ENCODE measurements at places on chromosomes 12 and 14.
A peak's percentile ranks its signal among the peaks of the same experiment; 100 is the strongest.

DNA sequence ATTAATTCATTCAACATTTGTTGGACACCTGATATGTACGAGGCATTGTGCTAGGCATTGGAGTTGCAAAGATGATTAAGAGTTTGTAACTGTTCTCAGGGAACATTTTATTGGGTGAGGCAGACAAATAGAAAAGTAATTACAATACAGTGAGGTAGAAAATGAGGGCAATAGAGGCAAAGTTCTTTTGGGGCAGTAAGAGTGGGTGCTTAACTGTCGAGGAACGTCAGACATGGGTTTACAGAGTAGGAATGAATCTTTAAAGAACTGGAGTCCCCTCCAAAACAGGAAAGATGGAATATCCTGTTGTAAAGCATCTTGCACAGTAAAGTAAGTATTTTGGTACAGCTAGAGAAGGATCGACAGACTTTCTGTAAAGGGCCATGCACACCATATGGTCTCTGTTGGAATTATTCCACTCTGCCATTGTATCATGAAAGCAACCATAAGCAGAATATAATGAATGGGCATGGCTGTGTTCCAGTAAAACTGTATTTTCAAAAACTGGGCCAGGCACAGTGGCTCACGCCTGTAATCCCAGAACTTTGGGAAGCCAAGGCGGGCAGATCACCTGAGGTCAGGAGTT, 9.1 kb downstream of the CREBL2 start:
- DNase-seq: peak; percentile 96

DNA sequence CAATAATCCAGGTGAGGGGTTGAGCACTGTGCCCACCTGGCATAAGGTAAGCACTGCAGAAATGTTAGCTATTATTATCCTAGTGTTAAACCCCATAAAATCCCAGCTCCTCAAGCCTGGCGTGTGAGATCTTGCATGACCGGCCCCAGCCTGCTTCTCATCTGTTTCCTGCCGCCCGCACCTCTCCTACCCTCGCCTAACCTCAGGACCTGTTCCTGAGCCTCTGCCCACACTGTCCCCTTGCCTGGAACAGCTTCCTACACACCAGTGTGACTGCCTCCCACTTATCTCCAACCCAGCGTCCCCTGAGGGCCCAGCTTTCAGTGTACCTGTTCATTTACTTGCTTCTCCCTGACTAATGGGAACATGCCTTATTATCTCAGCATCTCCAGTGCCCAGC, 24.7 kb downstream of the ISCA2 start:
- DNase-seq: no peak

DNA sequence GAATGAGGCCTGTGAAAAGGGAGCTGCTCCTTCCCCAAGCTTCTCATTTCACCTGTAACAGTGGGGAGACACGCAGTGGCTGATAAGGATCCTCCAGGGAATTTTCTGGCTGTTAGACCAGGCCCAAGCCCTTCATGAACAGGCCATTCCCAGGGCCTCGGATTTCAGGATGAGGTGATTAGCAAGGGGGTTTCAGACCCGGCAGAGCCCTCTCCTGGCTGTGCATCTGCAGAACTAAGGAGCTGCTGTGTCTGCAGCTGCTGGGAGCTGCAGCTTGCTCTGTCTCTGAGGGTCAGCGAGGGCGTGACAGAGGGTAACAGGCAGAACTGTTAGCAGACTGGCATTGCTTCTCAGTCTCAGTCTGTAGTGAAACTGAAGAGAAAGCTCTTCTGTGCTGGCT, 110.4 kb downstream of the KCNA5 start:
- DNase-seq: no peak

GRCh38 chr12:68406134-68406576, 74.0 kb upstream of the MDM1 start:
- peak; percentile 94 for DNase-seq

DNA sequence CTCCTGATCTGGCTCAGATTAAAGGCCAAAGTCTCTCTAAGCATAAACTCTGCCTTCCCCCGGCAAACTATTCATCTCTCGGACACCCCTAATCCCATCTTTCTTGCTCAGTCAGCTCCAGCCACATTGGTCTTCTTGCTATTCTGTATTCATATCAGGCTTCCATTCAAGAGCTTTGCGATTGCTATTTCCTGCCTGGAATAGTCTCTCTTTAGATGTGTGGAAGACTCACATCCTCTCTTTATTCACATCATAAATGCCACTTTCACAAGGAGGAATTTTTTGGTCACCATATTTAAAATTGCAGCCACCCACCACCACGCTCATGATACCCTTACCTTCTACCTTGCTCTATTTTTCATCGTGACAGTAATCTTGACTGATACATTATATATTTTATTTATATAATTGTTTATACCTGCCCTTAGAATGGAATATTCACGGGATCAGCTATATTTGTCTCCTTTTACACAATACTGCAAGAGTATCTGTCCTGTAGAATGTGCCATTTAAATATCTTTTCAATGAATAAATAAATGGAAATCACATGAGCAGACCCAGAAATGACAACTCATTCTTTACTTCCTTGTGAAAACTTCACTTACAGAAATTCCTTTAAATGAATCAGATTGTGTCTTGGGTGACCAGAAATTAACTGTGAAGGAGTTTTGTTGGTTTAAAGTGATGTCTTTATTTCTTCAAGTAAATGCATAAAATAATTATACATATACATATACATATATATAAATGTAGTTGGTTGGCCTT, 780.6 kb upstream of the FLRT2 start:
- no peak for DNase-seq

GRCh38 chr14:22131749-22132476, 457.1 kb downstream of the DAD1 start:
- no peak for DNase-seq

DNA sequence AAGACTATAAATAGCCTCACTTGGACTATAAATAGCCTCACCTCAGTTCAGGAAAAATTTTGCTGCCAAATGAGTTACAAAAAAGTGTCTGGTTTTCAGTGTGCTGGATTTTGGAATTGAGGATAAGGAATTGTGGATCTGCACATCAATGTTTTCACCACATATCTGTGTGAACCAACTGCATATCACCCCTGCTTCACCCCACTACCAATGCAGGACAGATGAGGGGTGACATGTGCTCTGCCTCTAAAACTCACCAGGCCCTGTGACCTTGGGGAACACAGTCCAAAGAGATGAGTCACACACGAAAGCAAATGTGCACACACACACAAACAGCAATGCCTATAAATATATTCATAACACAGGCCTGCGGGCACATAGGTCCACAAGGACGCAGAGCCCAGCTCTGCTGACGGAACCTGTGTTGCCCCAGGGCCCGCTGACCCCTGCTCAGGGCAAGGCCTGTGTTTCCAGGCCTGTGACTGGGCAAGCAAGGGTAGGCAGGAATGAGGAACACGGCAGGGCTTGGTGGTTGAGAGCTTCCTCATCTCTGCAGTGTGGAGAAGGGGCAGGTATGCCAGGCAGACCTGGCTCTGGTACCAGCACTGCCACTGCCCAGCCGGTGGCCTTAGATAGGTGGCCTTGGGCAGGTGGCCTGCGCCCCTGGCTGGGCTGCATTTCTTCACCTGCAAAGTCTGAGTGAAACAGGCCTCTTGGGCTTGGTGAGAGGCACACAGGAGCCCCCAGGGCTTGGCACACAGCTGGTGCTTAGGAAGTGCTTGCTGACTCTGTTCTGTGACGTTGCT, 82.4 kb downstream of the ARL6IP4 start:
- peak; percentile 0 for DNase-seq

- DNase-seq: peak; percentile 16
Observed at GRCh38 chr12:12560587-12561370, 1.9 kb downstream of the DUSP16 start.

DNA sequence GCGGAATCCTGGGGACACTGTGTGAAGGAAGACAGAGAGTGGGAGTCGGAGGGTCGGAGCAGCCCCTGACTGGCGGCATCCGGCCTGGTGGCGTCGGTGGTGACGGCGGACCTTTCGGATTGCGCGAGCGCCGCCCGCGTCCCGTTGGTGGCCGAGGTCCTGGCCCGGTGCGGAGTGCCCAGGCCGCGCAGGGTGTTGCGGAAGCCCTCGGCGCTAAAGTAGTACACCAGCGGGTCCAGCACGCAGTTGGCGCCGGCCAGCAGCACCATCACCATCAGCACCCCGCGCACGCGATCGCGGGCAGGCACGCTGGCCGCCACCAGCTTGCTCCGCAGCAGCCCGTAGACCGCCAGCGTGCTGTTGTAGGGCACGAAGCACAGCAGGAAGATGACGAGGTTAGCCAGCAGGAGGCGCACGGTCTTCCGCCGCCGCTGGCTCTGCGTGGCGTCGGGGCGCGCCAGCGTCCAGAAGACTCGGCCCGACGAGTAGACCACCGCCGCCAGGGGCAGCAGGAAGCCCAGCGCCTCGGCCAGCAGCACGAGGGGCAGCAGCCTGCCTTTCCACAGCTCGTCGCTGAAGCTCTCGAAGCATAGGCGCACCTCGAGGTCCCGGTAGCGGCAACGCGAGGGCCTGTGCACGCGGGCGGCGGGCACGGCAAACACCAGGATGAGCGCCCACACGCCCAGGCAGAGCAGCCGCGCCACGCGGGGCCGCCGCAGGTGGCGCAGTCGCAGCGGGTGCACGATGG, 13.1 kb upstream of the CHD4 start:
- DNase-seq: no peak

DNA sequence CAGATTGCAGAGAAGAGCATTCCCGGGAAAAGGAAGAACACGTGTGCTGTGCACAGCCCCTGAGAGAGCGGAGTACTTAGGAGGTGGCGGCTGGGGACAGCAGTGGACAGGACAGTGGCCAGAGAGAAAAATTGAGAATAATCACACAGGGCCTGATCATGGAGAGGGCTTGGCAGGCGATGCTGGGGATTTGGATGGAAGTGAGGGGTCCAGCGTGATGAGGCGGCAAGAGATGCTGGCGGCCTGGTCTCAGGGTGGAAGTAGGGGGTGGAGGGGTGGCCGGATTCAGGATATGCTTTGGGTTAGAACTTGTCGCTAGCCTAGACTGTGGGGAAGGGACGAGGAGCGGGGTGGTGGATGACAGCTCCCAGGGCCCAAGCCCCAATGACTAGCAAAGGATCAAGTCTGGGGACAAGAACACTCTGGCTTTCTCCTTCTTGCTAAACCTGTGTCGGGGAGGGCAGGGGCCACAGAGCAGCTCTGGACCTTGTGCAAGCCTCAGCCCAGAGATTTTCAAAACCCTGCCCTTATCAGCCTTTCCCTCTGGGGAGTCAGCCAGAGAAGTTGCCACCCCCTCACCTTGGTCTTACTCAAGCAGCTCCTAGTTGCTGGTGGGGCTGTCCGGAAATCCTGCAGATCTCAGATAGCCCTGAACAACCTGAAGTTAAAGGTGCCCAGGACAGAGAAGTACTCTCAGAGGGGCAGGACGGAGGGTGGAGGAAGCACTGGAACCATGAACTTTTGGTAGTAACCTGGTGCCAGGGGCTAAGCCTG, 1.3 kb downstream of the HVCN1 start:
- no peak for DNase-seq

- no peak for DNase-seq
Observed at GRCh38 chr12:77682488-77682887, 148.2 kb upstream of the NAV3 start.

GRCh38 chr14:68554231-68554630, 238.6 kb downstream of the ZFP36L1 start:
- DNase-seq: no peak

- DNase-seq: no peak
Observed at GRCh38 chr12:125124320-125124966, 59.2 kb downstream of the AACS start.

GRCh38 chr12:43214166-43214565, 337.8 kb downstream of the ADAMTS20 start:
- DNase-seq: no peak

DNA sequence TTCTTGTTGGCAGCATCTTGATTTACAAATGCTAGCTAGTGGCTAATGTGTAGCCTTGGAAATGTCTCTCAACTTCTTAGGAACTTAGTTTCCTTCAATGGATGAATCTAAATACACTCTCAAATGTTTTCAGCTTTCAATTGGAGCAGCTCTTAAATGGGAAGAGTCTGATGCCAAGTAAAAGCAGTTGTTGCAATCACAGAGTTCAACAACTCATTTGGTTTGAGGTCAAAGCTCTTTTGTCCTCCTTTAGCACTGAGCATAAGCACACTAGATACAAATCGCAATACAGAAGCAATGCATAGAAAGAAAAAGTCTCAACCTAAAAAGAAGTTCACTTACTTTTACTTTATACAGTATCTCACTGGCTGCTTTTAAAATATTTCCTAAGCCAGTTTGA, 986.1 kb upstream of the FLRT2 start:
- no peak for DNase-seq

DNA sequence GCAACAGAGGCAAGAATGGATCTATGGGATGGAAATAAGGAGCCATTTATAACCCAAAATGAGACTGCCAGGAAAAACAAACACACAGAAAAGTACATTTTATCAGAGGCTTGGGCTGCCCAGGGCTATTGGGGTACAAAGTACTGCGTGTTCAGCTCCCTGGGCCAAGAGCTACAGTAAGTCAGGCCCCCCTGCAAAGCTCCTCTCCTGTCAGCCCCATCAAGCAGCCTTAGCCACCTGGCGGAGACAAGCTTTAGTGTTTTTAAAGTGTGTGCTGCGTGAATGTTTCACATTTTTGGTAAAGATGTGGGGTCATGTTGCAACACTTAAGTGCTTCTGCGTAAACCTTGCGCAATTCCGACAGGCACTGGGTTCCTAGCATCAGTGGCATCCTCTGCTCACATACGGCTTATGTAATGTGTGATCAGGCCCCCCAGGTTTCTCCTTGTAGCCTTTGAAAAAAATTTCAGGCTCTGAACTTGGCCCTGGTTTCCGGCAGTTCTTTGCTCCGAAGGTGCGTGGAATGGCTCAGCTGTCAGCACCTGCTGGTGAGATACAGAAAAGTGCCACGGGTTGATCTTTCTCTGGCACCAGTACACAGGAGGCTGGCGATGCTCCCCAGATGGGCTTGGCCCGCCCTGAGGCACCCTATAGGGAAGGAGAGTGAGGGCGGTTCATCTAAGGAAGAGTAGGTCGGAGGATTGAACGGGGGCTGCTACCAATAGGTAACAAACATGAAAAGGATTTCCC, 198.7 kb upstream of the EEA1 start:
- no peak for DNase-seq

GRCh38 chr12:32466986-32467711, 67.8 kb downstream of the FGD4 start:
- no peak for DNase-seq

DNA sequence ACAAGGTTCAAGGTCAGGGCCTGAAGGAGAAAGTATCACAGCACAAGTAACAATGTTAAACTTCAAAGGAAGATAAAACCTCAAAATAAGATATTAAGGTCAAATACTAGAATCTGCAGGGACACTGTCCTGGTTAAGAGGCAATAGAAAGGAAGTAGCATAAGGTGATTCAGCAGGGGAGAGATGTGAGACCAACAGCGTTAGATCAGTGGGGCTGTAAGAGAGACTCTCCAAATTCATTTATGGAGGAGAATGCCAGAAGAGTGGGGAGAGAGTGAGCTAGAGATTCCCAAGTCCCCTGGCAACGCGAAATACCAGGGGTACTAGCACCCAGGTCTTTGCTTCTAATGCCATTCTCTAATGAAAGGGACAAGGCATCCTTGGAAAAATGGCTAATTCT, 610.9 kb downstream of the DIO2 start:
- DNase-seq: no peak

- DNase-seq: no peak
Observed at GRCh38 chr14:92677087-92677668, 71.2 kb downstream of the LGMN start.

Data from NCI-H446 treated with DMSO at 0.1 percent for 48 hours (cell line).